Activated naive CD4-positive, alpha-beta T cell treated with anti-CD3 and anti-CD28 coated beads, Interleukin-2, amount 50 U/mL, for 16 hours (primary cell): ENCODE measurements at places on chromosomes 3 and 15.

- DNase-seq, result no peak
These were observed 1328.9 kb downstream of the ROBO2 start for GRCh38 chr3:78368636-78369345.

- DNase-seq, result no peak
These were observed 176.1 kb upstream of the MITF start for GRCh38 chr3:69563151-69563550.

DNA sequence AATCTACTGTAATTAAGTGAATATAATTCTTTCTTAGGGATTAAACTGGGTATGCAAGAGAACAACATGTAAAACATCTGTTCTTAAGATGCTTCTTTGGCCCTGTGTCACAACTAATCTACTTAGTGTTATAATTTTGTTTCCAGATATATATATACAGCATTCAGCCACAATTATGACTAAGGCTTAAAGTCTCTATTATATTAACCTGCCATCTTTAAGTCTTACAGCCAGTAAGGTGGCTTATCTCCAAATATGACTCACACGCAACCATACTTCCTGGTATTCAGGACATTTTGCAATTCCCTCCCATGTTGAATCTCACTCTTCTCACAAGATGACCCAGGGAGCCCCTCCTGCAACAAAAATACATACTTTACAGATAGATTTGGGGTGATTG is 6.6 kb upstream of the KBTBD8 start:
- no peak for DNase-seq

DNA sequence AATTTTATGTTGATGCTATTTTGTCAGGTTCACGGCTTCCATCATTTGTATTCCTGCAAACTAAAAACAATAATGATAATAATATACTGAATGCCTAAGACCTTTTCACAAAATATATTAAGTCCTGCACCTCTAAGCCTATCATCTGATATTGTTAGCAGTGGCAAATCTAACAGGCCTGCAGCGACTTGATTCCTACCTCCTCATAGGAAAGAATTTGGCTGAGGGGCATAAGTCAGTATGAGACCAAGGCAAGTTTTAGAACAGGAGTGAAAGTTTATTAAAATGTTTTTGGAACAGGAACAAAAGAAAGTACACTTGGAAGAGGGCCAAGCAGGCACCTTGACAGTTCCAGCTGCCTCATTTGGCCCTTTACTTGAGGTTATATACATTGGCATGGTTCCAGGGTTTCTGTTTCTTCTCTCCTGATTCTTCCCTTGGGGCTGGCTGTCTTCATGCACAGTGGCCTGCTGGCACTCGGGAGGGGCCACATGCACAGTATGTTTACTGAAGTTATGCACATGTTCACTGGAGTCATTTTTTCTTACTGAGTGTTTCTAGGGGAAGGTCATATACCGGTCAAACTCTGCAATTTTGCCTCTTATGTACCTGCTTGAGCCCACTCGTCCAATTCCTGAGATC is 418.1 kb downstream of the EPHA6 start:
- no peak for DNase-seq

DNA sequence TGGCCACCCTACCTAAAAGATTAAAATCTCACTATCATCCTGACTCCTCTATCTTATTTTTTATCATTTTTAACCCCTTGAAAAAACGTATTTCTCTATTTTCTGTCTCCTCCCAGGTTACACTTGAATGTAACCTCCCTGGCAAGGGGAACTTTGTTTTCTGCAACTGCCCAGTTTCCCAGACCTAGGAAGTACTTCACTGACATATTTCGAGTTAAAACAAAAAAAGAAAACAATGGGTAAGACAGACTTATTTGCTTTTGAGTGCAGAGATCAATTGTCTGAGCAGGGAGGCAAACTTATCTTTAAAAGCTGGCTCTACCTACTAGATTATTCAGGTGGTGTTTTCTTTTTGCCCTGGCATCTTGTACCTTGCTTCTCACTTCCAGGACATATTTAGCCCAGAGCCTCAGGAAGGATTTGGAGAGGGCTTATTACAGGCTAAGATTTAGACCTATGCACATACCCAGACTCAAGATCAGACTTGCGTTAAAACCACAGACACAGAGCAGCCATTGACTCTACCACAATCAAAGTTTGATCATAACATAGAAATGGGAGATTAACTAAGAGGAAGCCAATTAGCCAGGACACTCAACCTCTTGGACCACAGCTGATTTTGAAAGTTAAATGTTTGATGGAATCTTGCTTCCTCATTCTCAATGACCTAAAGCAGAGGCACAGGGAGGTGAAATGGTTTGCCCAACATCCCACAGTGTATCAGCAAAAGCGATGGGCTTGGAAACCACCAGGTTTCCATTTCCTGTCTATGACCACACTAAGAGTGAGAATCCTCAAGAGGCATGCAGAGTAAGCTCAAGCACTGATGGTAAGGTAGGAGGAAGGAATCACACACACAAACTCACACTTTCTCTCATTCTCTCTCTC is 169.5 kb upstream of the THBS1 start:
- no peak for DNase-seq

GRCh38 chr15:47299846-47300434 is 417.4 kb upstream of the SEMA6D start:
- DNase-seq, result no peak

DNA sequence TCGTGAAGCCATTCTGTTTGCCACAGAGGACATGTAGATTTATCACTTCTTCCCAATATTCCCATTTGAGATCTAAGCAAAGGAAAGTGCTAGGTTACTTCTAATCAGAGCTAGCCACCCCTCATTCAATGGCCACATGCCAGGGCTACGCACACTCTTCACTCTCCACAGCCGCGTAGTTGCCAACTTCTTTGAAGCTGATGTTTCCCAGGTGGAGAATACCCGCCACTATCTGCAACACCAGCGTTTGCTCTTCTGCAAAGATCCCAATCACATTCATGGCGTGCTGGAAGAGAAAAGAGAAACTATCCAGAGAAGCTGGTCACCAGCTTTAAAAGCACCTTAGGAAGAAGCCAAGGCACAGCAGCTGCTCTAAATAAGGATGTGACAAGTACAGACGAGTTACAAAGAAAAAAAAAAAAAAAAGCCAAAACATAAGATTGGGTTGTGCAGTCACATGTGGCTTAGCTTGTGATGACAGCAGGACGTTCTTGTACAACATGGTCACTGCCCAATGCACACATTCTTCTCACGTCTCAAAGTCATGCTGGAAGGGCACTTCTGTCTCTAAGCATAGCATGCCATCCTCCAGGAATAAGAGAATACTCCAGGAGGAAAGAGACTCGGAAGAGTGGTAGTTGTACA is 16.4 kb downstream of the LDHAL6B start:
- no peak for DNase-seq

DNA sequence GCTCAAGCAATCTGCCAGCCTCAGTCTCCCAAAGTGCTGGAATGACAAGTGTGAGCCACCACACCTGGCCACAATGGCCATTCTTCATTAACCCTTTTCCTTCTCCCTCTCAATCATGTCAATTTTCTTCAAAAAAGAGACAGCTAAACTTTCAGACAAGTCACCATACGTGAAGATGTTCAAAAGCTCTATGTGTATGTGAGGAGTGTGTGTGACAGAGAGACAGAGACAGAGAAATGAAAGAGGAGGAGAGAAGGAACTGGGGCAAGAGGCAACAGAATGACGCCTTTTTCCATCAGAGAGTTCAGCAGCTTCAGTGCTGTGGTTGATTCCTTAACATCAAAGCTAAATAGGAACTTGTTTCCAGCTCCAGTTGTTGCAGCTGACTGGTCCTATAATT is 27.4 kb downstream of the OSBPL10 start:
- DNase-seq, result no peak

DNA sequence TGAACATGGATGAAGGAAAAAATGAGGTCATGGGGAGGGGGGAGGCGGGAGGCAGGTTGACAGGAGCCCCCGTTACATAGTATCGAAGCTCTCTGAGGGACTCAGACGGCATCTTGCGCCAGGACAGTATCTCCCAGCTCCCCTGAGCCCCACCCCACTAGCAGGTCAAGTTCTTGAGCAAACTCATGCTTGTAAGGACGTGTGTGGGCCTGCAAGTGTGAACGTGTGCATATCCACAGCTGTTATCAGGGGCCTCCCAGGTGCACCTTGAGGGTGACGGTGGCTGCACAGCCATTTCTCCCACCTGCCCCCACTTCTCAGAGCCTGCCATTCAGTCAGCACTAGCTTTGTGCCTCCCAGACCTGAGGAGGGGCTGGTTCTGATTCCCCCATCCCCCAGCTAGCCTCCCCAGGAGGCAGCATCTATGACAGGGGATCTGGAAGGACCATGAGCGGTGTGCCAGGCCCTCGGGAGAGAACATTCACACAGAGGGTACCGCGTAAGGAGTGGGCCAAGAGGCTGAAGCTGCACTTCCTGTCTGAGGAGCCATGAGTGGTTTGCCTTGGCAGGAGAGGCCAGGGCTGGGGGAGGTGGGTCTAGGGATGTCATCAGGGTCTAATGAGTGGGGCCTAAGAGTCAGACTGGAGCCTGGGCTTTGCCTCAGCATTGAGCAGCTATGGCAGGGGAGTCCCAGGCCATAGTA is 2.9 kb downstream of the SEMA3F start:
- DNase-seq, result no peak

GRCh38 chr3:43996379-43997301 is 245.0 kb upstream of the TOPAZ1 start:
- DNase-seq, result peak; percentile 19

GRCh38 chr3:98564282-98565005 is 29.0 kb downstream of the CPOX start:
- DNase-seq, result no peak

- DNase-seq, result no peak
These were observed 85.7 kb downstream of the TRIM42 start for GRCh38 chr3:140763532-140763931.

GRCh38 chr3:48614044-48614443 is 4.6 kb upstream of the UQCRC1 start:
- no peak for DNase-seq

- DNase-seq, result no peak
These were observed 30.3 kb downstream of the TPM1 start for GRCh38 chr15:63072809-63073277.

DNA sequence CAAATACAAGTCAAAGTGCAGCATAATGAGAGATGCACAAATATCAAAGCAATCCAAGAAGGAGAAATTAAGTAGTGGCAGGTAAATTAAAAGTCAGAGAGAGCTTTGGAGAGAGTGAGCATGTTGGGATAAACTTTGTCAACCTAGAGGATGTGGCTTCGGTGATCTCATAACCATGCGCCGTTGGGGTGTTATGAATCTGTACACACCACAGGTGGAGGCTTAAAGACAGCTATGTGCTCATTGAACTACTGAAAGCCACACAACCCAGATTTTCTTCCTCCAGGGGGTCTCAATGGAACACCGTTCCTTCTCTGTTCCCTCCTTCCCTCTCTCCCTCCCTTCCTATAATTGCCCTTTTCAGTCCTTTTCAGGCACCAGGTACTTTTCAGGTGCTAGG is 52.0 kb downstream of the SUCNR1 start:
- DNase-seq, result no peak

DNA sequence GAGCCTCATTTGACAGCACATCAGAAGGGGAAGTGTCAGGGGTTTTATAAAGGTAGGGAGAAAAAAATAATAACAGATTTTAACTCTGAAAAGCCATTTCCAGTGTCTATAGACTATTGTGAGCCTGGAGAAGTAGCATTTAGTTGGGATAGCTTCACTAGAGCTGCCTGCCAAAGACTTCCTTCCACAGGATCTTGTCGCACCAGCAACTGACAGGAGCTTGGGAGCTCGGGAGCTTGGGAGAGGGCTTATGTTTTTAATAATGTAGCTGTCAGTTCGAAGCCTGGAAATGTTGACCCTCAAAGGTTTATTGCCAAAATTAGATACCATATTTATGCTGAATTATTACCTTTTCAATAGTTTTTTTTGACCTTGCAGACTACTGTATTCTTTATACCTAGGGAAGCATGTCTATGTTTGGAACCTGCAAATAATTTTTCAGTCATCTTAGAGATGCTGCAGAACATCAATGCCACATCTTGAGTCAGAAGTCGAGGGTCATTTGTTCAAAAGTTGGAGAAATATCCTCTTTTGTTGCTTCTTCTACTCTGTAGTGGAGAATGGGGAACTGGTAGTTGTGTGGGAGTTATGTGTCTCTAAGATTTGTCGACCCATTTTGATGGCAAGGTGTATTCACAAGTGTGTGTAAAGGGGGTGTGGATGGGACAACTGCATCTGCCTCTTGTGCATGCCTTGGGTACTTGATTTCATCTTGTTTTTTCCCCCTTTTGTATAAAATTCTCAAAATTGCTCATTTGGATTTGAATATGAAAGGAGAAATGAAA is 41.7 kb downstream of the ARPP21 start:
- no peak for DNase-seq

- DNase-seq, result no peak
These were observed 77.8 kb downstream of the CDC25A start for GRCh38 chr3:48110463-48110862.

DNA sequence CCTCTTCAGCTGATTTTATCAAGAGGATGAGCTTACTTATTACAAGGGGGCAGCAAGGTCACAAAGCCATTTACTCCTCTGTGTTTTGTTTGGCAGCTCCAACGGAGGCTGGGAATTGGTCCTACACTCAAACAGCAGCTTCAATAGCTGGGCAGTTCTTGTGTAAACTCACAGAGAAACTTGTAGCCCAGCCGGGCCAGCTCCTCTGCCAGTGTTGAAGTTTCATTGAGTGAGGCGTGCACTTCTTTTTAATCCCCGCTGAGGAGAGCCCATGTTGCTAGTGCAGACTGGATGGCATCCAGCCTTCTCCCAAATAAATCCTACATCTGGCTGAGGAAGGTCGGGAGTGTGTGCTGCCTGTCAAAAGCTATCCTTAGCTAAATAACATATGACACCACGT is 59.5 kb downstream of the BFSP2 start:
- DNase-seq, result no peak

- no peak for DNase-seq
These were observed 3.8 kb downstream of the PSTPIP1 start for GRCh38 chr15:76998663-76999285.

GRCh38 chr15:75347222-75348033 is 589 bp downstream of the NEIL1 start:
- peak; percentile 61 for DNase-seq

DNA sequence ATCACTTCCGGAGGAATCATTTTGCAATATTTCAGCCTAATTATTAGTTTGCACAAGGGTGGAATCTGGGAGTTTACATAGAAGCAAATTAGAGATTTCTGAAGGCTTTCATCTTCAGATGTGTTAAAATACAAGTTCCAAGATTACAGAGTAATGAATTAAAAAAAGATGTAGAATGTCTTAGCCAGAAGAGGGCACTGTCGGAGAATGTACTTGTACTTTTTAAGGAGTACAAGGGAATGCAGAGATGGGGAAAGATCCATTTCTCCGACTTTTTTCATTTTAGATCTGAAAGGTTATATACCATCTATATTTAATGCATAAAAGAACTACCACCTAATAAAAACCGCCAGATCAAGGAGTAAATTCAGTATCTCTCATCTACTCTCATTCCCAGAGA is 43.1 kb upstream of the WDR5B start:
- no peak for DNase-seq

DNA sequence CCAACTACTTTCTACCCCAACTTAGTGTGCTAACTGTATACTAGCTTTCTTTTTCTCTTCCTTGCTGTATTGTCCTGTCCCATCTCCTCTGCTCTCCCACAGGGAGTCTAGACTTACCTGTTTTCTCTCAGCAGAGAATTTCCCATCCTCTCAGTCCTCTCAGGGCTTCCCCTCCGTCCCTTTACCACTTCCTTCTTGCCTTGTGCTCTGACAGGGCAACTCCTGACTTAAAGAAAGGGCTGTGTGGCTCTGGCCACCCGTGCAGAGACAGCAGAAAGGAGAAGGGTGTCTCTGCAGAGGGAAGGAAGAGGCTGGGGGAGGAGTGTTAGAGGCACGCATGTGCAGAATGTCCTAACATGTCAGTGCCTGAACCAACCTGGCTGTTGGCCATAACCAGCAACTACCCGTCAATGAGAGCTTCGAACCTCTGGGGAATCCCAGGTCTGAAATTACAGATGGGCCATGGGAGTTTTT is at the start of gene GCSAM:
Gene GCSAM, minus strand, starts transcription at position 274 of the 474 bp plus-strand sequence. Its CDS starts 128 bp downstream, at position 146.
- DNase-seq, result peak; percentile 58
